Sigmoid colon (tissue), 7 donors: ENCODE measurements at places on chromosomes 2 and 18. TPM values are rescaled to one million over a fixed set of nuclear protein-coding genes. Genes with fewer than 3 reads are reported as not detected.

Gene GALNT13
- 0.82 TPM for total RNA-seq

Gene ANKRD30BL
- not detected for total RNA-seq

GRCh38 chr18:31185186-31185950 lies 22.7 kb upstream of the DSC1 start:
- DNase-seq, result no peak

DNA sequence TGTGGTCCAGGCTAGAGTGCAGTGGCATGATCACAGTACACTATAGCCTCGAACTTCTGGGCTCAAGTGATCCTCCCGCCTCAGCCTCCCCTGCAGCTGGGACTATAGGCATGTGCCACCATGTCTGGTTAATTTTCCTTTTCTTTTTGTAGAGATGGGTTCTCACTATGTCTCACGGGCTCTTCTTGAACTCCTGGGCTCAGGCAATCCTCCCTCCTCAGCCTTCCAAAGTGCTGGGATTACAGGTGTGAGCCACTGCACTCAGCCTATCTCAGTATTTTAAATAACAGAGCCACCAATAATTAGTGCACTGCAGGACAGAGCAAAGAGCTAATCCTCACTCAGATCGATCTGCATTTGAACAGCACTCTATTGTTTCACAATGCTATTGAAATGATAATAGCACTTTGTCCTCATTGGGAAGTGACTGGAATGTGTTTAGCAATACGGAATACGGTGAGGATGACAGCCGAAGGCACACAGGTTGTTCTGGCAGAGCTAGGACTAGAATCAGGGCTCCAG lies 335.9 kb downstream of the DLGAP1 start:
- DNase-seq, result no peak

DNA sequence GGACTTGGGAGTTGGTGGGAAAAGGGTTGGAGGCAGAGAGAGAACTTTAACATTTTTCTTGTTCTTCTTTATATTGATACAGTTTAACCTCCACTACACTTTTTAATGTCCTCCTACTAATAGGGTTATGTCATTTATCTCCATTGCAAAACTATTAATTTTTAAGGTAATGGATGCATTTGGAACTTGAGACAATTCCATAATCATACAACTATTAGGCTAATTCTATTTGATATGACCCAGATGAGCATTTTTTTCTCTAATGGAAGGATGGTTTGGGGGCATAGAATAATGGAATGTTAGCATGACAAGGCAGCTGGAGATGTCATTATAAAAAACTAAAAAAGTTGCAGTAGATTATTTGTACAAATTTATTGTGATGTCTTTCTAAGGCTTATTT lies 239.2 kb upstream of the KCNJ3 start:
- DNase-seq, result no peak

DNA sequence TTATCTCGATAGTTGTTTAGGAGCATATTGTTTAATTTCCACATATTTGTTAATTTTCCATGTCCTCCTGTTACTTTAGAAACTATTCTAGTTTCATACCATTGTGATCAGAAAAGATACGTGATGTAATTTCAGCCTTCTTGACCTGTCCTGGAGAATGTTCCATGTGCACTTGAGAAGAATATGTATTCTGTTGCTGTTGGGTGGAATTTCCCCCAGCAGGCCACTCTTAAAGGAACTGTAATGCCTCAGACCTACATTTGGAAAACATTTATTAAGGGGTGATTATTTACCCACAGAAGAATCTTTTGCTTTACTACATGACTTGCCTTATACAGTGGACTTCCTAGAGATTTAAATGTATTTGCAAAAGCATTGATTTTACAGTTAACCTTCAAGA lies 55.5 kb downstream of the LIMS1 start:
- no peak for DNase-seq

DNA sequence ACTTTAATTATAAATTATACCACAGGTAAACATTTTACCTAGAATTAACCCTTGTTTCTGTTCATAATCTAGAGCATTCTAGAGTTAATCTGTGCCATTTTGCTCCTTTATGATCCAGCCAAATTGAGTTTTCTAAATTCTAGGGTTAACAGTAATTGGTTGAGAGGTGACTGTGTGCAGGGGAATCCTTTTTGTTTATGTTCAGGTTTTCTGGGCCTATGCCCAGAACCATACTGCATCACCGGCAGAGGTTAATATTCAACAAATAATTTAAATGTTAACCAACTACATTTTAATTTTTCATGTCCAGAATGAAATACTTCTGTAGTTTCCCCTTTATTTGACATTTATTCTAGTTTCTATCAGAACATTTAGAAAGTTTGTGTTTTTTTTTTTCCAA lies 32.3 kb downstream of the CARF start:
- DNase-seq, result no peak
